Fibroblast of pulmonary artery (primary cell): ENCODE measurements at places on chromosomes 16 and 17.

GRCh38 chr17:43423777-43424455 lies 25.1 kb downstream of the ARL4D start:
- no peak for DNase-seq

- DNase-seq: peak; percentile 73
These were observed 155.7 kb downstream of the CMIP start for GRCh38 chr16:81600275-81600674.

GRCh38 chr17:34609210-34609609 lies 29.8 kb downstream of the TMEM132E start:
- DNase-seq: no peak

DNA sequence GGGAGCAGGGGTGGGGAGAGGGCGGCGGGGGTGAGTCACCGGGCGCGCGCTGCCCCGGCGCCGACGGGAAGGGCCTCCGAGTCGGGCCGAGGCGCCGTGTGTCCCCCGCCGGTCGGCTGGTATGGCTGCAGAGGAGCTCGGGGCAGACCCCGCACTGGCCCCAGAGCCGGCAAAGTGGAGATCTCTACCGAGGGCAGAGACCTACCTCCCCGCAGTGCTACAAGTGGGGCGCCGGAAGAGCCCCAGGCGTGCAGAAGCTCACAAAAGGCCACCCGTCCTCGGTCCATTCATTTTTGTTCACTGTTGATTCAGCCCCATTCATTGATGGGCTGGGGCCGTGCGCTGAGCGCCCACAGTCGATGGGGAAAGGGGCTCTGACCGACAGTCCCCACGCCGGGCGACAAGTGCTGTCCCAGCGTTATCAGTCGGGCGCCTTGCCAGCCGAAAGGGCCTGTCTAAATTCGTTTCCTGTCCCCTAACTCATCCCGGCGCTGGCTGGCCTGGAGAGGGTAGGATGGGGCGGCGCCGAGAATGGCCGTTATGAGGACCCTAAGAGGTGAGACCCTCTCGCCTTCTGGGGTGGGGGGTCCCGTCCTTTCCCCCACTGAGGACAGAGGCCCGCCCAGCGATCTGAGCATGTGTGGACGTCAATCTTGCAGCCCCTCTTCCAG lies 709 bp upstream of the ENO3 start:
- DNase-seq: no peak

DNA sequence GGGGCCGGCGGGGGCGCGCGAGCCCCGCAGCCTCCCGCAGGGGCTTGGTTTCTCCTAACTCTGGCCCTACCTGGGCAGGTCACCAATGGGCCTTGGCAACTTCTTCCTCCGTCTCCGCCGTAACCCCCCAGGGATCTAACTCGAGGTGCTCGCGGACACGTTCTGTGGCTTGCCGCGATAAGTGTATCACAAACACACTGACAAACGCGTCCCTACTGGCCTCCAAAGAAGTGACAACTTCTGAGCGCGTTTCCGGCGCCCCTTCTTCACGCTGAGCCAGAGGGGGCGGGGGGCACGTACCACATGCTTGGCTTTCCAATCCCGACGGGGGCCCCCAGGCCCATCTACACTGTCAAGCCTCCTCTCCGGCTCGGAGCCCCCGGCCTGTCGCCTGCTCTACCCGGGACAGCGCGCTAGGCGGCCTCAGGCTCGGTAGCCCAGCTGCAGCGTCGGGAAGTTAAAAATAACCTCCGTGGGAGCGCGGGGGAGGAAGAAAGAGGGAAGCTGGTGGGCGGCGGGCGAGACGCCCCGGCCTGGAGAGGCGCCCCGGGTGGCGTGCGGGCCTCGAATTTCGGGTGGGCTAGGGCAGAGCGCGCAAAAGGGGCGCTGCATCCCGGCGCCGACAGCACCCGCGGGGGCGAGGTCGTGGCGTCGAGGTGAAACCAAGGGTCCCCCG lies 725 bp upstream of the SPHK1 start:
- peak; percentile 63 for DNase-seq

DNA sequence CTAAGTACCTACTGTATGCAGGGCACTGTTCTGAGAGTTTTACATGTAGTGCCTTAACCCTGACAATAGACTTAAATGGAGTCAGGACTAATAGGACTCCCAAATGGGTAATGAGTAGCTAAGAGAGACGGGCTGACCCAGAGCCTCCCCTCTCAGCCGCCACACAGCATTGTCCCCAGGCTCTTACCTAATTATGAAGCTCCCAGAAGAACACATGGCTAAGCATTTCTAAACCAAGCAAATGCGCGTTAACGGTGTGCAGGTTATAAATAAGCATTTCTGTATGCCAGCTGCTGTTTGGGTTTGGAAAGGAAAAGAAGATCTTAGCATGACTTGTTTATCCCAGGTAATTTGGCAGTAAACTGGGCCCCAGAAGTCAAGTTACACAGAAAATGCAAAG lies 14.3 kb downstream of the KATNIP start:
- DNase-seq: no peak

DNA sequence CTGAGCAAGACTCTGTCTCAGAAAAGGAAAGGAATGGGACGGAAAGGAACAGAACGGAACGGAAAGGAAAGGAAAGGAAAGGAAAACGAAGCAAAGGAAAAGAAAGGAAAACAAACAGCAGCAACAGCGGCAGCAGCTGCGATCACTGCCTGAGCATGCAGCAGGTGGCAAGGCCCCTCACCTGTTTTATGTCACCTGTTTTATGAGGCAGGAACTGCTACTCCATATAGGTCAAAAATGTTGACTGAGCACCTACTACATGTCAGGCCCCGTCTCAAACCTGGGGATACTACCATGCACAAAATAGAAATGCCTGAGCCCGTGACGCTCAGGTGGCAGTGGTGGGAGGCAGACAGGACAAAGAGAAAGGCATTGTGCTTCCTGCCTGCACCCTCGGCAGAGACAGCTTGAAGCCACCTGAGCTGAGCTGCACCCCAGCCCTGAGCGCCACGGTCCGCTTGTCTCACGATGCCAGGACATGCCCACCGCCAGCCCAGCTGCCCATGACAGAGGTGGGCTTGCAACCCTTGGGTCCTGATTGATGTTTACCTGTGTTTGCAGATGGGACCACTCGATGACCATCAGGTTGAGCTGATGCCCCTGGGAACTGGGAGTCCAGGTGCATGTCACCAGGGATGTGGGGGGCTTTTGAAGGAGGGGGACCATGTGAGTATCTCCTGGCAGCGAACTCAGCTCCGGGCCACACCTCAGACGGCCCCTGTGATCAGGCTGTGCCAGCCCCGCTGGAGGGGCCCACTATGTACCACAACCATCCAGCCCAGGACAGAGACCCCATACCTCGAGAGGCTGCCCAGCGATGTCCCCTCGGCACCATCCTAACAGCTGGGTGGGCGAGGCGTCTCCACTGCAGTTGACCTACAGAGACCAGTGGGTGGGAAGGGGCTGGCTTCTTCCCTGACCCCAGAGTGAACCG lies 77.4 kb downstream of the RMI2 start:
- DNase-seq: no peak

GRCh38 chr16:77833921-77834634 lies 45.7 kb downstream of the VAT1L start:
- DNase-seq: peak; percentile 93
